ENCODE measurements at places on chromosomes 13 and 19.

DNA sequence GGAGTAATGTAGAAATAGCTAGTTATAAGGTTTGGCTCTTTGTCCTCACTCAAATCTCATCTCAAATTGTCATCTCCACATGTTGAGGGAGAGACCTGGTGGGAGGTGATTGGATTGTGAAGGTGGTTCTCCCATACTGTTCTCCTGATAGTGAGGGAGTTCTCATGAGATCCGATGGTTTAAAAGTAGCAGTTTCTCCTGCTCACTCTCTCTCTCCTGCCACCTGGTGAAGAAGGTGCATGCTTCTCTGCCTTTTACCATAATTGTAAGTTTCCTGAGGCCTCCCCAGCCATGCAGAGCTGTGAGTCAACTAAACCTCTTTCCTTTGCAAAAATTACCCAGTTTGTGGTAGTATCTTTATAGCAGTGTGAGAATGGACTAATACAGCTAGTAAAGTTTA lies 849.4 kb downstream of the DACH1 start:
- DNase-seq, result no peak

- no peak for DNase-seq
These were observed 166.8 kb downstream of the PDS5B start for GRCh38 chr13:32752997-32753606.

DNA sequence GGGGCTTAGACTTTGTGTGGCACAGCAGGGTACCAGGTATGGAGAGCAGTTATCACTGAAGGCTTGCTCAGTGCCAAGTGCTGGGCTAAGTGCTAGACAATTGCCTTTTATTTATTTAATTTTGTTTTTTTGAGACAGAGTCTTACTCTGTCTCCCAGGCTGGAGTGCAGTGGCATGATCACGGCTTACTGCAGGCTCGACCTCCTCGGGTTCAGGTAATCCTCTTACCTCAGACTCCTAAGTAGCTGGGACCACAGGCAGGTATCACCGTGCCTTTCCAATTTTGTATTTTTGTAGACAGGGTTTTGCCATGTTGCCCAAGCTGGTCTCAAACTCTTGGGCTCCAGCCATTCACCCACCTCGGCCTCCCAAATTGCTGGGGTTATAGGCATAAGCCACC lies 256.9 kb downstream of the ZNF536 start:
- no peak for DNase-seq

DNA sequence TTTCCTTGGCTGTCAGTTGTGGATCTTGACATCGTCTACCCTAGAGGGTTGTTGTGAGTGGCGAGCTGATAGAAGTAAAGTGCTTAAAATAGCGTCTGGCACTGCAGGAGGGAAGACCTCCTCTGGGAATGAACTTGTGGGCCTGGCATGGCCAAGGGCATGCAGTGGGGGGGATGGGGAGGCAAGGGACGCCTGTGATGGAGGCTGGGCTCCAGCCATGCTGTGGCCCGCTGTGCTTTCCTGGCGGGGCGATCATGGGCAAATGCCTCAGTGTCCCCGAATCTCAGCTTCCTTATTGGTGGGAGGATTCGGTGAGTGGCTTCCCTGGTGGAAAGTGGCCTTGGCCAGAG lies 10.7 kb downstream of the CARM1 start:
- DNase-seq, result no peak

DNA sequence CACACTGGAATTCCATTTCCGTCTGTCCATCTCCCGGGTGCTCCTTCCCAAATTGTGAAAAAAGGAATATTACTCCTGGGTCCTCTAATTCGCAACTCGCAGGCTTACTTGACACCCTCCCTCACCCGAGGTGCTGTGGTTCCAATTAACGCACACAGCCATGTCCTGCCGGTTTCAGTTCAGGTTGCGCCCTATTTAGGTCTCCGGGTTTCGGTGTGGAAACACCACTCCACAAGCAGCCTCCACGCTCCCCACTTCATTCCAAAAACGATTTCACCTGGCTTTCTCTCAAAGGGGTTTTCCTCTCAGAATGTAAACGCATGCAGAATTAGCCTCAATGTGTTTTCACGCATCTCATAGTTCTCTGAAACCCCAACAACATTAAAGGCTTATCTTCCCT lies 37.9 kb downstream of the NAXD start:
- DNase-seq, result no peak

- DNase-seq, result no peak
These were observed 2.5 kb upstream of the FXYD3 start for GRCh38 chr19:35112995-35113688.

GRCh38 chr19:48603449-48603848 lies 3.1 kb upstream of the SPACA4 start:
- no peak for DNase-seq

DNA sequence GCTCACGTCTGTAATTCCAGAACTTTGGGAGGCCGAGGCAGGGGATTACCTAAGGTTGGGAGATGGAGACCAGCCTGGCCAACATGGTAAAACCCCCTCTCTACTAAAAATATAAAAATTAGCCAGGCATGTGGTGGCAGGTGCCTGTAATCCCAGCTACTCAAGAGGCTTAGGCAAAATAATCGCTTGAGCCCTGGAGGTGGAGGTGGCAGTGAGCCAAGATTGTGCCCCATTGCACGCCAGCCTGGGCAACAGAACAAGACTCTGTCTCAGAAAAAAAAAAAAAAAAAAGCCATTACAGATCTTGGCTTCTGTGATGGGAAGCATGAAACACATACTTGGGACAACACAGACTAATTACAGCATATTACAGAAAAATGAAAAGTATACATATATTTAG lies 1404.5 kb upstream of the SPRY2 start:
- DNase-seq, result no peak

- DNase-seq, result no peak
These were observed 91.5 kb downstream of the TSC22D1 start for GRCh38 chr13:44484562-44485138.

Data from epithelial cell of proximal tubule (primary cell).